ENCODE measurements at places on chromosomes 7 and 10.

- DNase-seq, result no peak
Measured at GRCh38 chr7:104921596-104921995, 92.4 kb upstream of the KMT2E start.

DNA sequence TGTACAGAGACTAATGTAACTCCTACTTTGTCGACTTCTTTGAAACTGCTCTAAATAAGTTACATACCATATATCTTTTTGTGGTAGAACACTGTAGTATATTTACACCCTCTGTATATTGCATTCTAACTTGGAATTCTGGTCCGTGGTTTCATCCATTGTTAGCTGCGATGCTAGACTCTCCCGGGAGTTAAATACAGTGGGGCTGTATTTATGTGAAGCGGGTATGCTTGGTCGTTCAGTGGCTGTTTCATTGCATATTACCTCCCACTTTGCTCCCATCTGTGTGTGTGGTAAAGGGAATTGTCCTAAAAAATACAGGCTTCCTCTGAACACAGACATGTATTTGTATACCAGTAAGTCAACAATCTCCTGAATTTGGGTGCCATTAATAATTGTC, 231.1 kb downstream of the SLC25A13 start:
- no peak for DNase-seq

GRCh38 chr7:40786909-40787308, 652.1 kb downstream of the SUGCT start:
- DNase-seq, result no peak

- DNase-seq, result no peak
Measured at GRCh38 chr7:22318376-22318775, 38.6 kb downstream of the RAPGEF5 start.

DNA sequence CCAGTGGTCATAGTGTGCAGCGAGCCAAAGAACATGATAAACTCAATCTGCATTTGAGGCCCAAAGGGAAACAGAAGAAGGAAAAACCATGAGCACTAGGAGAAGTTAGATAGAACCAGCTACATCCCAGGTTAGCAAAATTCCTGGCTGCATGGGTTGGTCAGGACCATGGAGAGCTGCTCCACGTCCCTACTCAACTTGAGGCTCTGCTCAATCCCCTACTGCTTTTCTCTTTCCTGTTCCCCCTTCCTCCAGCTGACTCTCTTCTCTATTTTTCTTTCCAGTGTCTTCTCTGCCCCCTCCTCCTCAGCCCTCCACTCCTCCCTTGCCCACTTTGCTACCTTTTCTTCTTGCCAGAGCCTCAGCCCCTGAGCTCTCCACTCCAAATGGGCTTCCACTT, 21.9 kb upstream of the VSIR start:
- no peak for DNase-seq

GRCh38 chr7:139575338-139575680, 51.8 kb downstream of the CLEC2L start:
- DNase-seq, result no peak

GRCh38 chr7:140008755-140009610, 53.8 kb downstream of the PARP12 start:
- no peak for DNase-seq

DNA sequence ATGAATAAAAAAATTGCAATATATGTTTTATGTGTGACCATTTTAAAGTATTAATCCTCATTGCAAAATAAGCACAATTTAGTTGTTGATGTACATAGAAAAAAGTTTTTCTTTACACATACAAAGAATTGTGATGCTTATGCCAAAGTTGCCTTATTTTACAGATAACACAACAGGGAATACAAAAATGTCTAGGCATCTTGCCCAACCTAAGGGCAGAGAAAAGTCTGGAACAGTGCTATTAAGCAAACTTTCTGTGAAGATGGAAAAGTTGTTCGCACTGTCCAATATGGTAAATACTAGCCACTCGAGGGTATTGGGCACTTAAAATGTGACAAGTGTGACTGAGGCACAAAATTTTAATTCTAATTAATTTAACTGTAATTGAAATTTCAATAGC, 190.2 kb upstream of the HGF start:
- DNase-seq, result no peak

Data from inflammatory macrophage treated with lipopolysaccharide for 4 hours (primary cell).